ENCODE measurements at places on chromosomes 13 and 19.

GRCh38 chr13:42110410-42111155 lies 62.1 kb downstream of the DGKH start:
- peak; percentile 55 for DNase-seq

- DNase-seq = no peak
Observed at GRCh38 chr19:45471931-45472562, 4.3 kb downstream of the FOSB start.

DNA sequence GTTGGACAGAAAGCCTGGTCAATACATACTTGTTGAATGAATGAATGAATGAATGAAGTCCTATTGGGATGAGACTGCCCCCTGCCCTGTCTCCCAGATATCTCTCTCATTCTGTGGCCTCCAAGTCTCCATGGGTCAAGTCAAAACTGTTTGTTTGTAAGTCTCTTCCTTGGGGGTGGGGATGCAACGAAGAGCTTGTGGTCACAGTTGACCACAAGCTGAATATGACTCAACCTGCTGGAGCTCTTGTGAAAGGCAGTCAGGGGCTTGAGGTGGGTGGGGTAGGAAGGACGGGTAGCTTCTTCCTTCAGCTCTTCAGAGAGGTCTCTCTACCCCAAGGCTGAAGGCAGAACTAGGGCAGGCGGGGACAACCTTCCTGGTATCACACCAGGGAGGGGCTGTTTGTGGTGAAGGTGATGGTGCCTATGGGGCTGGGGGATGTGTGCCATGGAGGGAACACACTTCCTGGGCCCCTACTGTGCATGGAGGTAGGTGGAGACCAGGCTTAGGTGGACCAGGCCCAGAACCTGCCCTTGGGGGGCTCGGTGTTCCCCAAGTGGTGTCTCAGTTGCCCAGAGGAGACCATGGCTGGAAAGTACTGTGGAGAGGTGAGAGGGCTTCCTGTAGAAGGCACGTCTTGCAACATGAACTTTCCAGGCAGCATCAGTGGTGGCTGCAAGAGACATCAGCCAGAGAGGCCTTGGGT lies 8.0 kb downstream of the MYO1F start:
- peak; percentile 90 for DNase-seq

DNA sequence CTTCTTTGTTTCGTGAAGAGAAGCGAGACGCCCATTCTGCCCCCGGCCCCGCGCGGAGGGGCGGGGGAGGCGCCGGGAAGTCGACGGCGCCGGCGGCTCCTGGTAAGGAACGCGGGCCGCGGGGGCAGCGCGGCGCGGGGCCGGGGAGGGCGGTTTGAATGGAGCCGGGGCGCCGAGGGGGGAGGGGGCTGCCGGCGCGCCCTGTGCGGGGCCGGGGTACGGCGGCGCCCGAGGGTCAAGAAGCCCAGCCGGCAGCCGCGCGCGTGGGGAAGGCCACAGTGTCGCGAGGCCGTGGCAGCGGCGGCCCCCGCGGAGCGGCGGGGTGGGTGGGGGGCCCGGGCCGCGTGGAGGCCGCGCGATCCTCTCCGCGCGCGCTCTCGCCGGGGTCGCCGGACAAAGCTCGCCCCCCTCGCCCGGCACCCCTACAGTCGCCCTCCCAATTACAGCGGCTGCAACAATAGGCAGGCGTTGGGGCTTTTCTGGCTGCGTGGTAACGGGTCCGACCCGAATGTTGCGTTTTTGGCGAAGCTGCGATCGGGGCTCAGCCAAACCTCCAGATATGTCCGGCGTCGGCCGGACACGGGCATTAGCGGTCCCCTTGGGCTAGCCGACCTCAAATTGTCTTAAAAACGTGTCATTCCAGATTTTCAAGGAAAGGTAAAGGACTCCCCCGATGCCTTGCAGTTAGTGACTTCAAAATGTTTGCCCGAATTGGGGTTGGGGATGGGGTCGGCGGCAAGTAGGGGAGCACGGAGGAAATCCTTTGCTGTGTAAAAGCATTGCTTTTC lies 437 bp downstream of the SMARCA4 start:
- DNase-seq = no peak

GRCh38 chr13:75870397-75870903 lies 234.3 kb downstream of the LMO7 start:
- no peak for DNase-seq

DNA sequence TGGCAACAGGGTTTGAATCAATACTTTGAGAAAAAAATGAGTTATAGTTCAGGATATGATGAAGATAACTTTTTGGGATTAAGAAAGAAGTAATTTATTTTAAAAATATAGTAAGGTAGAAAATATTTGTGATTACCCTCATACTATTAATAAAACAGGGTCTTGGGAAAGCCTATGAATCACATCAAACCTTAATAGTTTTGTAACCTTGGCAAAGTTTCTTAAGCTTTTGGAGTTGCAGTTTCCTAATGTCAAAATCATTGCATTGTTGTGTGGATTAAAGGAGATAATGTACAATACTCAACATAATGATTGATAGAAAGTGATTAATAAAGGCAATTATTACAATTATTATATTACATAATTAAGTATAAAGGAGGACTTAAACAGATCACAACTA lies 149.0 kb downstream of the LMO7 start:
- DNase-seq = no peak
